ENCODE measurements at places on chromosomes 1 and 21.

GRCh38 chr1:21897844-21898243 lies 39.3 kb downstream of the HSPG2 start:
- no peak for DNase-seq

DNA sequence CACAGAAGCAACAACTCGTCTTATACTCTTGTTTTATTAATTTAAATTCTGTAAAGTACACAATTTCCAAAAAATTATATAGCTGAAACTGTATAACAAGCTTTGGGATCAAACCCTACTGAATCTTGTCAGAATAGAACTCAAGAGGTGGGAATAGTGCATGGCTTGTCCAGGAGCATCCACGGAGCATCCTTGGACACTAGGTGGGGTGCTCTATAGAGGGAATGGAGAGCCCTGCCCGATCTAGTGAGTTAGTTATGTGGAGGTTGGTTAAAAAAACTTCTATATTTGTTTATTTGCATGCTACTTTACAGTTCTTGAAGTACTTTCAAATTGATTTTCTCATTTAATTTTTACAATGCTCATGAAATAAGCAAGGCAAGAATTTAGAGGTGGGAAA lies 28.3 kb downstream of the ROR1 start:
- DNase-seq: no peak

DNA sequence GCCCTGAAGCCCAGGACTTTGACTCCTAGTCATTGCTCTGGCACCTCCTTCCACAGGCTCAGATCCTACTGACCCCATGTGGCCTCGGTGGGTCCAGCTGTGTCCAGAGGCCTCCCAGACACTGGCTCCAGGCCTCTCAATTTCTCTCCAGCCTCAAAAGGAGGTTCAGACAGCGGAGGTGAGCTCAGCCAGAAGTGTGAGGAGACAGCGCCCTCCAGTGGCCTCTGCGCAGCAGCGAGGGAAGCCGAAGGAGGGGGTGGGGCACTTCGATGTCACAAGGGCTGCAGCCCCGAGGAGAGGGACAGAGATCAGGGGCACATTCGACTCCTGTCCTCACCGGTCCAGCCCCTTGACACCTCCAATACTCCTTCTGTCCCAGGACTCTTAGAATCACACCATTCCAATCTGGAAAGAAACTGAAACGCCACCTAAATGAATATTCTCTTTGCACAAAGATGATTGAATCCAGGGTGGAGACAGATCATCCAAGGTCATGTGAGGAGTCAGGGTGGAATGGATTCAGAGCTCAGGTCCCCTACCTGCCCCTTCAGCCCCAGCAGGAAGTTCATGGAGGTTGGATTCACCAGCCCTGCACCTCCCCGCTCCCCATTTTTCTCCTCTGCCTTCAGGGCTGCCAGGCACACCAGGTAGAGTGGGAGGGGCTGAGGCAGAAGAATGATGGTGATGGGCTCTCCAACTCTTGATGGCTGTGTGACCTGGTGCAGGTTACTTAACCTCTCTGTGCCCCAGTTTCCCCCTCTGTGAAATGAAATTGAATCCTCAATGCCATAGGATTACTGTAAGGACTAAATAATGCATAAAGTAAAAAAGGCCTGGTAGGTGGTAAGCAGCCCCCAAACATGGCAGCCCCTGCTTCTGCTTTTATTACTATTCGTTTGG lies 34.8 kb upstream of the ZBTB40 start:
- peak; percentile 84 for DNase-seq

DNA sequence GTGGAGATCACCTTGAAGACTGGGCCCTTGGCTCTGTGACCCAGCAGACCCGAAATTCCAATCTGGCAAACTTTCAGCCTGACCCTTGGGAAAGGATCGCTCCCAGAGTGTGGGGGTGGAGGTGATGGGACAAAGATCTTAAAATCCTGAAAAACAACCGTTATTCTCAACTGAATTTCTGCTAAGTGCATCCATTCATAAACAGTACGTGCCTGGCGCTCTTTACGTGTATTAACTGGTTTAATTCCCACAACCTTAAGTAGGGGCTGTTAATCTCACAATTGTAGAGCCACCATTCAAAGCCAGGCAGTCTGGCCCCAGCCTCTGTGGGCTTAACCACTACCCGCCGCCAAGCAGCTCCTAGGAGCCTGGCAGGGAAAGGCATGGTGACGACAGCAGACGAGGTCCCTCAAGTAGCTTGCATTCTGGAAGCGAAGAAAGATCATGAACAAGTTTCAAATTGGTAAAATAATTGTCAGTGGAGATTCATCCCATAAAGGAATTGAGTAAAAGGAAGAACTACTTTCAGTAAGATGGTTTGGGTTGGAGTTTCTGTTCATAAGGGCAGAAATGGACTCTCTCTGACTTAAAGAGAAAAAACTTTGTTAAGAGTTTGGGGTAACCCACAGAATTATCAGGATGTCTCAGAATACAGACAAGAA lies 11.4 kb upstream of the RGS16 start:
- DNase-seq: no peak

Measured in GM13976 (cell line).